NCI-H1694 treated with DMSO at 0.1 percent for 48 hours (cell line): ENCODE measurements at places on chromosomes 1 and 21.

DNA sequence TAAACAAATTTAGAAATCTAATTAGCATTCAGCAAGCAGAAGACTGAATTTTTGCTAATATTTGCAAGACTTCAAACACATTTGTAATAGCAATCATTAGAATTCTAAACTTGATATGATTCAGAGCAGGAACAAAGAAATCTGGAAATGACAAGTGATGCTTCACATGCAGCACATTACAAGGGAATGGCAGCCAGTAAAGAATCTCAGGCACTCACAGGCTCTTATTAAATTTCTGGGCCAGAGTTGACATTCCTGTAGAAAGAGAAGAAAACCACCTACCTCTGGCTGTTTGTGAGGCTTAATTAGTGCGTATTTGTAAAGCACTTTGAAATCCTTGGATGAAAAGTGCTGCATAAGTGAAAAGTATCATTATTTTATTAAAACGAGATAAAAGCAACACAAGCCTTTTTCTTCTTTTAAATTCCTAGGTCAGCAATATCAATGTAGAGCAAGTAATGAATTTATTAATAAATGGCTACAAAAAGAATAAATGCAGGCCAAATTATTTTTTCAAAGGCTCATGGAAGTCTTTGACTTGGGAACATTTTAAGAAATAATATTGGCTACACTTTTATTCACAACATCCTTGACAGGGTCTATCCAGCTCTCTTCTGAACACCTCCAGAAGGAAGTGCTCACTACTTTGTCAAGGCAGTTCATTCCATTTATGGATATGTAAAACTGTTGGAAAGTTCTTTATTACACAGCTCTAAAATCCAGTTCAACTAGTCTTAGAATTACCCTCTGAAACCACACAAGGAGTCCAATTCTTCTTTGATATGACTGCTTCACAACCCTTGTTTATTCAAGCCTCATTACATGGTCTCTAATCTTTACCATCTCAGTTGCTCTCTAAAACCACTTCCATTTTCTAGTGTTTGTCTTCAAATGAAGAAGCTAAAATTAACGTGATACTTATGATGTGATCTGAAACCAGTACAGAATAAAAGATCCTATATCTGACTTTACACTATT, 32.1 kb upstream of the SCYL3 start:
- DNase-seq = no peak

DNA sequence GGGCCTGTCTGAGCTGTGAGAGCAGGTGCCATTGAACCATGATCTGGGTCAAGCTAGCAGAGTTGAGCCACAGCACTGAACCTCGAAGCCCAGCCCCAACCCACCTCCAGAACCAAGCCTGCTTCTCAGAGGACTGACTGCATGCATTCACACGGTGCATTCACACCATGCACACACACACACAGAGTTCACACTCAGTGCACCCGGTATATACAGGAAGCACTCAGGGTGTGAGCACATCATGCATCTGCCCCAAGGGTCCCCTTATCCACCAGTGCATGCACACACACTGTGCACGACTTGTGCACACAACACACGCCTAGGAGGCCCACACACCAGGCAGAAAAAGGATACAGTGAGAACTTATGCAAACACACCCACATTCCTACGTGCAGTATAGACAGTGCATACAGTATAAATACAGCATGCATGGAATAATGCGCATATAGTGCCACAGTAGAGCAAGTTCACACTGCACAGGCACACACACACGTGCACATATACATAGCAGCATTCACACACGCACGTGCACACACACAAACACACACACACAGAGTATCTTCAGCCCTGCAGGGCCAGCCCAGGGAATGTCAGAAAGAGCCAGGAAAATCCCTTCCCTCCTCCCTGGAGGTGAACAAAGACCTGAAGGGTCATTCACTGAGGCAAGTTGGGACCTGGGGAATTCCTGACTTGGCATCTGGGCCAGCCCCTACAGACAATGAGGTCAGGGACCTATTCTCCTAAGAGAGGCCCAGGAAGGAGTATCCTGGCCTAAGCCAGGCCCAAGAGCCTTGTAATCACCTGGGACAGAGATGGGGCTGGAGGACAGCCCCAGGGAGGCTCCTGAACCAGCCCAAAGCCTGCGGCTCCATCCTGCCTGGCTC, 42.1 kb downstream of the CAMK2N1 start:
- no peak for DNase-seq

- DNase-seq = no peak
Measured at GRCh38 chr1:160806109-160806665, 10.2 kb downstream of the LY9 start.

DNA sequence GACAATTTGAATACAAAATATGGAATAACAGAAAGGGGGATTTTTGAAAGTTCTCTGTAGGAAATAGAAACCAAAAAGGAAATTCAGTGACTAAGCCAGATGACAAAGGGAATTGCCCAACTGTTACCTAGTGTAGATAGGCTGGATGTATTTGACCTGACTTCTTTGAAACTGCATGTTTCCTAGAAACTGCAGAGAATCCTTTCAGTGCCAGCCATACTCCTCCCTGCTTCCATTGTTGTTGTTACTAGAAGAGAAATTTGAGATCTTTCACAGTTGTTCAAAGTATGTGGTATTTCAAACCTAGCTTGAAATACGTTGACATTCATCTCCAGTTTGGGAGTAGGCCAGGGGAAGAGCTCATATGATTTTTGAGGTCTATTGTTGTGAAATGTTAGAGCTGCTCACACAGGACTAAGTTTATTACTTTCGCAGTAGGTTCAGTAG, 1.8 kb upstream of the GBP5 start:
- no peak for DNase-seq
